Activated CD4-positive, alpha-beta T cell treated with anti-CD3 and anti-CD28 coated beads, Interleukin-2, amount 50 U/mL, for 4 hours (primary cell): ENCODE measurements at places on chromosomes 4 and X.

GRCh38 chr4:83189631-83190136, 75.2 kb upstream of the PLAC8 start:
- DNase-seq, result no peak

DNA sequence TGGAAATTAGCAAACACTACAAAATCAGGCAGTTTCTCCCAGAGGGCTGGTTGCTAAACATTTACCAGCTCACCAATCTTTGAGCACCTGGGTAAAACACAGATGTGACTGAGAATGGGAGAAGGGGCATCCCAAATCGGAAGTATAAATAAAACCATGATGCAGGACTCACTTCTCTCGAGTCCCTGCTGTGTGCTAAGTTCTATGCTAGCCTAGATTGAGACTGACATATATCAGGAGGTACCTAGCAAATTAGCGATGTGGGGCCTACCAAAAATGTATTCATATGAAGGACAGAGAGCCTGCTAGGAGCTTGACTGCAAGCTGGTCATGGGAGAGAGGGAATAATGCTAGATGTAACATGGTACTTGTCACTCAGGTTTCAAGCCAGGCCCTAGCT, 171.9 kb upstream of the PGRMC2 start:
- DNase-seq, result no peak

DNA sequence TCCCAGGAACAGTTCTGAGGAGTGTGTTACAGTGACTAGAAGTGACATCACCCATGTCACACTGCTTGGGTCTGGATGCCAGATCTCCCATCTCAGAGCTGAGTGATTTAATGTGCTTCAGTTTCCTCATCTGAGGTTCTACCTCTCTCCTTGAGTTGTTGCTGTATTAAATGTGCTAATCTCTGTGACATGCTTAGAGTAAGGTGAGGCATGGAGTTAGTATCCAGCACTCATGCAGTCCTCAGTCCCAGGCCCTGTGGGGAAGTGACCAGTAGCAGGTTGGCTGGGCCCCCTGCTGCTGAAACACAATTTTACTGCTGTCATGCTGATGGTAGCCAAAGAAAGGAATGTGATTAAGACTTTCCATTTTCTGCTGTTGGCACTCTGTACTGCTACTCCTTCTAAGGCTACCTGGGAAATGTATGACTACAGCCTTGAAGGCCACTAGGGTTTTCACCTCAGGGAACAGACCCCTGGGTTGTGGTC, 639.6 kb downstream of the MID1IP1 start:
- no peak for DNase-seq

GRCh38 chr4:124710911-124711310, 1.6 kb downstream of the ANKRD50 start:
- no peak for DNase-seq

- DNase-seq, result no peak
Measured at GRCh38 chr4:5037553-5038551, 13.4 kb upstream of the STK32B start.

GRCh38 chrX:39809331-39809730, 288.4 kb downstream of the BCOR start:
- DNase-seq, result no peak

- DNase-seq, result no peak
Measured at GRCh38 chr4:22999419-22999818, 306.7 kb downstream of the GBA3 start.

GRCh38 chrX:38151441-38151840, 69.2 kb downstream of the SRPX start:
- no peak for DNase-seq

DNA sequence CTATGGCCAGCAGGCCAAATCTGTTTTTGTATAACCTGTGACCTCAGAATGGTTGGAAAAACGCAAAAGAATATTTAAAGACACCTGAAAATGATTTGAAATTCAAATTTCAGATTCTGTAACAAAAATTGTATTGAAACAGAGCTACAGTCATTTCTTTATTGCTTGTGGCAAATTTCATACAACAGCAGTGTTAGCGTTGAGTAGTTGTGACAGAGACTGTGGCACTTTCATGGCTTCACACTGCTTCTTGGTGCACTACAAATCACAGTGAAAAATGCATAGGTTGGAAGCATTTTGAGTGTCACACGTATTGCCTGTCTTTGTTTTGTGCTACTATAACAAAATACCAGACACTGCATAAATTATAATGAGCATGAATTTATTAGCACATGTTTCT, 12.2 kb upstream of the PARM1 start:
- DNase-seq, result no peak

DNA sequence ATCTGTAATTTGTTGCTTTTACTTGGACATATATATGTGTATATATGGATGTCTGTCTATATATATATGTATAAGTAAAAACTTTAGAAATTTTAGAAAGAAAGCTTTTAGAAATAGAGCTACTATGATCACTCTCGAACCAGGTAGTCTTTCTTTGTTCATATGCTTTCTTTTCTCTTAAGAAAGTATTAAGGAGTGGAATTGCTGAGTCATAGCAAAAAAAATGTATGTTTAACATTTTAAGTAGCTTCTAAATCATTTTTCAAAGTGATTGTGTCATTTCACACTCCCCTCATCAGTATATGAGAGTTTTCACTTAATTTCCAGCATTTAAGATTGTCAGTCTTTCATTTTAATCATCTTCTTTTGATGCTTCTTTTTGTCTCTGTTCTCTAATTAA, 447.9 kb upstream of the TECRL start:
- no peak for DNase-seq

GRCh38 chr4:165737309-165737972, 135.6 kb upstream of the TLL1 start:
- no peak for DNase-seq

- no peak for DNase-seq
Measured at GRCh38 chr4:176635372-176636261, 157.1 kb downstream of the VEGFC start.

DNA sequence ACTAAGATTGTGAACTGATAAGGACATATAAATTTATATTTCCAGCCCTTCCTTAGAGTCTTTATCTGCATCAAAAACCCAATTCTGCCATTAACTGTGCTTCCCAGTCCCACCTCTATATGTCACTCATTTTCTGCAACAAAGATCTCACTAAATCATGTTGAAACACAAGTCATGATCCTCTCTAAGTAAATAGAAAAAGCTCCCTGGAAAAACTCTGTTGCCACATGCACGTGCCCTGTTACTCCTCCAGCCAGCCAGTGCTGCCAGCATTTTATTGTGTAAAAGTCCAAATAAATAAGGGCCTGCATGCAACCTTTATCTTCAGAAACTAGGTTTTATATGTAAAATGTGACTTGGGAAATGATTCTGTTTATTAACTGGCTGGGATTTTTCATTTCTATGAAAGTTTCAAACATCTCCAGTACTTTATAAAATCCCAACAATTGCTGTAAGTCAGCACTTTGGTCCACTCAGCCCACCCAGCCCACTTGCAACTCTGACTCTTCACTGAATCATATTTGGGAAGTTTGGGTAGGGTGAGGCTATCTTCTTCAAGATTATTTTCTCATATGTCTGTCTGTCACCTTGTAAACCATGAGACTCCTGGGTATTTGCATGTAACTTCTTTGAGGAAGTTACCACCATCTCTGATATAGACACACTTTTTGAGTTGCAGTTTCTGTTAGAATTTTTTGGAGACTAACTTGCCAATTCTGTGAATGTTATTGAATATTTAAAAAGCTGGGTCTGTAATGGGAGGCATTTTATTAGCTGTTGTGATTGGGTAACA, 40.0 kb upstream of the SMARCA5 start:
- DNase-seq, result no peak

DNA sequence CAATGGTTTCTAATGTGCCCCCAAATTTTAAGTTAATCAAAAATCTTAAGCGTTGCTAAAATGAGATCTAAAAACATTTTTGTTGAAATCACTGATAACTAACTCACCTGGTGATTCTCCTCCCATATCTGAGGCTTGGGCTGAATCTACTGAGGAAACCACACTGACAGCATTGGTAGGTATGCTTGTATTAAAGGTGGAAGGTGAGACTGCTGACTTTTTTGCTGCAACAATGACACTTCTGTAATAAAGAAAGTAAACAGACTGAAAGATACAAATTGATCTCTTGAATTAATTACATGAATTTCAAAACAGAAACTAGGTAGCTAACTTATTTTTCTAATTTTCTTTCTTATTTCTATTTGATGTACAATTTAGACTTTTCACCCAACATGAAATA, 198.1 kb downstream of the LRBA start:
- DNase-seq, result no peak

GRCh38 chrX:150372280-150372679, 9.2 kb downstream of the MAMLD1 start:
- no peak for DNase-seq

DNA sequence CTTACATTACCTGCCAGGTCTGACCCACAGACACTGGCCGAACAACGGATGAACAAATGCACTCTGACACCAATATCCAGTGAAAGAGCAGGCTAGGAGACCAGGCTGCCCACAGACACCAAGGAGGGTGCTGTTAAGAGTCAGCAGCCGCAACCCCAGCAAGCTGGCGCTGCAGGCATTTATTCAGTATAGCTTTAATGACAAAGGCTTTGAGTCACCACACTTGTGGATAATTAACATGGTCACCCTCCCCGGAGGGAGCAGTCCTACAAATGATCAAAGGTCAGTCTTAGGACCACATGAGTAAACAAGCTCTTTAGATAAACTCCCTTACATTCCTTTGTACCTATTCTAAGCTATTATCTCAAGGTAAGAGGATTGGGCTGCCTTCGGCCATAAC, 368.5 kb upstream of the GRID2 start:
- DNase-seq, result no peak

GRCh38 chr4:1177274-1178141, 5.1 kb upstream of the SPON2 start:
- no peak for DNase-seq

DNA sequence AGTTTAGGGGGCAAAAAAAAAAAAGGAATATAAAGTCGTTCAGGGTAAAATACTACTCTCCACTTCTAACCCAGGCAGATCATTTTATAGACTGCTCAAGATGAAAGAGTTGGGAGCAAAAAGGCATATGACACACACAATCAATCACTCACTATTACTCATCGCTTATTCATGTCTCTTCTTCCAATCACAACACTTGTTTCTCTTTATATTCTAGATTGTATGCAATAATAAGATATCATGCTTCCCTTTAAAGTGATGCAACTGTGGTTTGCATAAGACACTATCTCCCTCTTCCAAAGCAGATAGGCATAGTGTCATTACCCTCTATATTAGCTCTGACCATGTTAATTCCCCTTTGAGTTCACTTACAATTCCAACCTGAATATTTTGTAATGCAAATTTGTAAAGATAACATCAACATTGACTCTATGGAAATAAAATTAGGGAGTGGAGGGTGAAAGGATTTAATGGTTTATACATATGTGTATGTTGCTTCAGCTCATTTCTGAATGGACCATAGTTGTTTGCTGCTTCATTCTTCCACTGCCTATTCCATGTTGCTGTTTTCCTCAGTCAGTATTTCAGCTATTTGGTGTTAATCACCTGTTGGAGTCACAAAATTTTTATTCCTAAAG, 154.9 kb upstream of the EPHA5 start:
- no peak for DNase-seq

DNA sequence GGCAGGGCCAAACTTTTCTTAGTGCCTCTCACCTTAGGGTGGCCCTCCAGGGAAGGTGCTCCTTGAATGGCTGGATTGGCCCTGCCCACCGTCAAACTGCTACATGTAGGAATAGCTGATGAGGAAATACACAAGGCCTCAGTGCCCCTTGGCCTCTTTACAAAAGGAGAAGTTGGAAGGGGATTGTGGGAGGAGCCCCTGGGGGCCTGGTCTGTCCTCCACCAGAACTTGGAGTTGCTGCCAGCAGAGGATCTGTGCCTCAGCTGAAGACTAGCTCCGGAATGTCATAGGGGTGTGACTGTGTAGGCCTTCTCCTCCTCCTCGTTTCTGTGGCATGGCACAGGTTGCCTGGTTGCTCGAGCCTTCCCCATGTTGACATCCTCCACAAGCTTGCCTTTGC, 142.7 kb downstream of the AMMECR1 start:
- no peak for DNase-seq

DNA sequence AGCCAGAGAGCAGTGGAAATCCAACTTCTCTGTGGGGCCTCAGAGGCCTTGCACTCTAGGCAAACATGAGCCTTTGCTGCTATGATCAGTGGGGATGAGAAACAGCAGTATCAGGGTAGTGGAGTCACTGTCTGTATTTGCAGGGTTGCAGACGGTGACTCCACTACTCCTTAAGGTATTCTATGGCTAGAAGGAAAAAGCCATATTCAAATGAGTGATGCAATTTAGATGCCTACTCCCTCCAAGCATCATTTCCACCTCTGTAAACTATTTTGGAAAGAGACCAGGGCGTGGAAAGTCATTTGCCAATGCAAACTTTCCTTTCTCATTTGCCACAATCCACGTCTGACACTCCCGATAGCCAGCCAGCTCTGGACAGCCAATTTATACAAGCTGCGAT, 35.6 kb upstream of the FAM9B start:
- no peak for DNase-seq

DNA sequence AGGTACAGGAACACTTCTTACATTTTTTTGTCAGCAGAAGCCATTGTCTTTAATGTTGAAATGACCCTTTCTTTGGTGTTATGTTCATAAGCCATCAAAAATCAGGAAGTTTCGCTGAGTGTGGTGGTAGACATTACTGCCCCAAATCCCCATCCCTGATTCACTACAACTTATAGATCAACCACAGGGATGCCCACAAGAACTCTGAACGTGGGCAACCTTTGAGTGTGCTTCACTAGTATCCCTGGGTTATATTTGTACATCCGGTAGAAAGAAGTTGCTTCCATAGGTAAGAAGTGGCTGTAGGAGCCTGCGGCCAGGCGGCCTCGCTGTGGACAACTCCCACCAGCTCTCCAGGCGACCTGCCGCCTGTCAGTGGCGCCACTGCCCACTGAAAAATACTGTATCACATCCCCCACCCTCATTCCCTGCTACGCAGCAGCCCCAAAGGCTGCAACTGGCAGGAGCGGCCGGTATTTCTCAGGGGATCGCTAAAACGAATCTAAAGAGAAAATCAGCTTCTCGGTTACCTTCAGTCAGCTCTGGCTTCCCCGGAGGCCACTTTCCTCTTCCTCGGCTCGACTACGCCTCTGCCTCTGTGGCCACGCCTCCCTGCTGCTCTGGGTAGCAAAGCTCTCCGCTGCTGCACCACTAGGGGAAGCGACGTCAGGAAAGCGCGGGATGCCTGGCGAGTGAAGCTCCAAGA, 13.9 kb upstream of the ETDC start:
- DNase-seq, result peak; percentile 54

GRCh38 chrX:108362026-108362425, 76.2 kb downstream of the COL4A6 start:
- no peak for DNase-seq

DNA sequence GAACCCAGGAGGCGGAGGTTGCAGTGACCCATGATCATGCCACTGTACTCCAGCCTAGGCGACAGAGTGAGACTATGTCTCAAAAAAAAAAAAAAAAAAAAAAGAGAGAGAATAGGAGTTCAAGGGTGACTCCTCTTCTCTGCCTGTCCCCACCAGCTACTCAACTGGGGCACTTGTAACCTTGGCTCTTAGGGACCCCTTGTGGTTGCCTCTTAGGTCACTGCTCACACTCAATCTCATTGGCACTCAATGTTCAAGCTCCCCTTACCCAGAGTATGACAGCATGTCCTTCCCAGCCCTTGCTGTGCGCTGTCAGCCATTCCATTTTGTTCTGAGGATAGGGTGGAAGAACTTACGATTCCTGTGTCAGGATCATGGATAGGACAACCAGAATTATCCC, 82.4 kb upstream of the BEND4 start:
- DNase-seq, result no peak
